Effector memory CD8-positive, alpha-beta T cell (primary cell): ENCODE measurements at places on chromosomes 3 and 15.

DNA sequence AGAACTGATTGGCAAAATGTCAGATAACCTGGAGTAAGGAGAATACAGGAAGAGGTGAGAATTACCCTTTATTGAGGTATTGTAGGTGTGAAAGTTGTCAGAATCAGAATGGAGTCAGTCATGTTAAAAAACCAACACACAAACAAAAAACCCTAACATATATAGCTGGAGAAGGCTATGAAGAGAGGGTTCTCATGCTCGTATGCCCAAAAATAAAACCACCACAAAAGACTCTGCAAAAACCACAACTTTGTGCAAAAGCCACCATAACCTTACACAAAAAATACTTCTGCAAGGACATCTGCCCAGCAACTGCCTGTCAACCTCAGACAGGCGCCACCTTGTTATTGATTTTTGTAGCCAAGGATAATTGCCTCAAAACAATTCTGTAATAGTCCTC, 136.0 kb downstream of the CD47 start:
- DNase-seq: no peak

- DNase-seq: no peak
These were observed 208.3 kb upstream of the RBMS3 start for GRCh38 chr3:29072611-29073010.

GRCh38 chr3:50357481-50357880, 1.8 kb downstream of the TMEM115 start:
- DNase-seq: no peak

DNA sequence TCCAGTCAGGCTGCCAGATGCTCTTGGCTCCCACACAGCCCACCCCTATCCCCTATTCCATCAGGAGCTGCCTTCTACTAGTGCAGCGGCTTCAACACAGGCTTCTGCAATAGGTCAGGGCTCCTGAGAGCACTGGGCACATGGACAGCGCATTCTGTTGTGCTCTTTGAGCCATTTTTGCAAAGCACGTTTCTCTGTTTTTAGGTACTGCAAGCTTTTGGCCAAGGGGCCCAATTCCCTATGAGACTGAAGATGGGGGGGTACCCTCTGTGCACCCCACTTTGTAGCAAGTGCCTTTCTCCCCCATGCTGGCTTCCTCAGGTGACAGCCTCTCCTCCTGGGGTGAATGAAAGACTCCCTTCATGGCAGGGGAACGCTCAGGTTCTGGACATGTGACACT, 31.2 kb downstream of the CHDH start:
- DNase-seq: no peak

- DNase-seq: no peak
These were observed 264.9 kb upstream of the TPM1 start for GRCh38 chr15:62777671-62778070.

DNA sequence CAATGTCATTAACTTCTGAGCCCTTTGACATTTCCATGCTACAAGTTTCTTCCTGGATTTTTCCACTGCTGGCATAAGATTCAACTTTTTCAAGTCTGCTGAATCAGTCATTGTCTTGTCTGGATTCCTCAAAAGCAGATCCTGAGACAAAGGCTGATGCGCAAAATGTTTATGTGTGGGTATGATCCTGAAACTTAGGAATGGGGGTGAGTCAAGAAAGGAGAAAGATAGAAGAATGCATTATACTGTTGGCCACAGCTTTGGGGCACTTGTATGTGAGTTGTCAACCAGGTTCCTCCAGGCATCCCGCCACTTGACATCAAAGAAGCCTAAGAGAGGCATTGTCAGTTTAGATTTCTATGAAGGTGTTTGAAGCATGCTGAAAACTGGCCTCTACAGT, 50.4 kb downstream of the FOXB1 start:
- no peak for DNase-seq

DNA sequence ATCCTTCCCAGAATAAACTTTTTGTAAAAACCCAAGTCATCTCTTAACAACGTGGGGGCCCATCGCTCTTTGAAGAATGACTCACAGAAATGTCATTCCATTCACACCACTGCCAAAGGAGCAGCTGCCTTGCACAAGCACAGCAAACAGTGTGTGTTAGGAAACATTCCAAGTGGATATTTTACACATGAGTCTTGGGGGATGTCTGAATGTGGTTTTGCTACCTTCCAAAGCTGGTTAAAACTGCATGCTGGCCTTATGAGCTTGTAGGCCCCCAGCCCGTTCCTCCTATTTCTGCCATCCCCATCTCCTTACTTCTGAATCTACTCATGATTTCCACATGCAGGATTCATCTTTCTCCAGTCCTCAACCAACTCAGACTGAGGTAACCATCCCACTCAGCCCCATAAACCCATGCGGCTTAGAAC, 130.8 kb downstream of the CPNE4 start:
- DNase-seq: no peak

DNA sequence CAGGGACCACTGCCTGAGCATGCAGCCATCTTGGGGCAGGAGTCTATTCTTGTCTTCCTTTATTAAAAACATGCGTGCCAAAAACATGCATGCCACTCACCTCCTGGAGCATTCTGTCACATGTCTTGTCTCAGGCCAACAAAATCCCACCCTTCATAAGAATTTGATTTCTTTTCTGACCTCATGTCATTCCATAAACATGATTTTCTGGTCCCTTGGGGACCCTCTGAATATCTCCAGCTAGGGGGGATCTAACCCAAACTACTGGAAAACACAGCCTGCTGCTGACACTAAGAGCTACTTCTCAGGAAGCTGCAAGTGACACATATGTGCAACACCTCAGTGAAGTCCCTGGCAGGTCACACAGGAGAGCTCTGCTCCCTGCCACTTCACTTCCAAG, 26.8 kb upstream of the NOX5 start:
- DNase-seq: no peak

DNA sequence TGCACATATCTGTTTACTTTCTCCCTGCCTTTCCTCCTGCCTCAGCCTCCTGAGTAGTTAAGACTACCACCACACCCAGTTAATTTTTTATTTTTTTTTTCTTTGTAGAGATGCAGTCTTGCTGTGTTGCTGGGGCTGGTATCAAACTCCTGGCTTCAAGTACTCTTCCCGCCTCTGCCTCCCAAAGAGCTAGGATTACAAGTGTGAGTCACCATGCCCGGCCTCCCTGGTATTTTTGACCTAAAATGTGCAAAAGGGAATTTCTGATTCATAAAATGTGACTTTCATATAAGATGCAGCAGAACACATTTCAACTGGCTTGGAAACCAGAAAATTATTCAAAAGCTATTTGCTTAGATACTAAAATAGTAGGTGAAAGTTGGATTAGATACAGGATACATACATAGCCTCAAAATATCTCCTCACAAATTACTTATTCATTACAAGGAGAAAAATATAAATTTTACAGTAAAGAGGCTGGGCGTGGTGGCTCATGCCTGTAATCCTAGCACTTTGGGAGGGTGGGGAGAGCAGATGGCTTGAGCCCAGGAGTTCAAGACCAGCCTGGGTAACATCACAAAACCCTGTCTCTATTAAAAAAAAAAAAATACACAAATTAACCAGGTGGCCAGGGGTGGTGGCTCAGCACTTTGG, 32.0 kb downstream of the MAP4 start:
- DNase-seq: no peak

DNA sequence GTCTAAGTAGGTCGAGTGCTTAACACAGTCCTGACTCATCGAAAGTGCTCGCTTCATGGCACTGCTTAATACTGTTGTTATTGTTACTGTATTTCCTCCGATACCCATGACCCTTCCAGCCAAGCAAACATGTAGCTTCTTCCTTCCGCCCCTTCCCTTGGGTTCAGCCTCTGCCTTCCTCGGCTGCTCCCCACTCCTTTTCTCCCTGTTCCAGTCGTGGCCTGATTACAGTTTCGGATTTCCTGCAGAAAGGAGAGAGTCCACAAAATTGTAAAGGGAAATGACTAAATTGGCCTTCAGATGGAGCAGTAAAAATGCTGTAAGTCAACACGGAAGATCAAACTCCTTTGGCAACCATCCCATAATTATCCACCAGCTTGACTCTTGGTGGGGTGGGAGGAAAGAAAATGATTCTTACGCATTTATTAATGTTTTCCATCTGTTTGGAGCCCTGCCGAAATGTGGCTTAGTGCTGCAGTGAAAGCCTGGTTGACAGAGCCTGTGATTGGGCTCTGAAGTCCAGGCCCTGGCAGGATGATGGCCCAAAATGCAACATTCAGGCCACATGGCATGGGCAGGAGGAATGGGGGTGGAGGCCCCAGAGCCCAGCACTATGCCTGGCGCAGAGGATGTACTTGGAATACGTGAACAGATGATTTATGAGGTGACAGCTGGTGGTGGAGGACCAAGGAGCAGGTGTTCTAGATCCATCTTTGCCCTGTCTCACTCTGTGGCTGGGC, 37.6 kb downstream of the FAM3D start:
- no peak for DNase-seq

GRCh38 chr15:64693134-64693533, 82.3 kb downstream of the RBPMS2 start:
- DNase-seq: no peak

GRCh38 chr3:112813723-112814171, 32.9 kb downstream of the CD200R1L start:
- DNase-seq: no peak

GRCh38 chr3:25350725-25351114, 77.3 kb upstream of the RARB start:
- DNase-seq: no peak

GRCh38 chr3:150371741-150372254, 36.3 kb upstream of the TSC22D2 start:
- no peak for DNase-seq

DNA sequence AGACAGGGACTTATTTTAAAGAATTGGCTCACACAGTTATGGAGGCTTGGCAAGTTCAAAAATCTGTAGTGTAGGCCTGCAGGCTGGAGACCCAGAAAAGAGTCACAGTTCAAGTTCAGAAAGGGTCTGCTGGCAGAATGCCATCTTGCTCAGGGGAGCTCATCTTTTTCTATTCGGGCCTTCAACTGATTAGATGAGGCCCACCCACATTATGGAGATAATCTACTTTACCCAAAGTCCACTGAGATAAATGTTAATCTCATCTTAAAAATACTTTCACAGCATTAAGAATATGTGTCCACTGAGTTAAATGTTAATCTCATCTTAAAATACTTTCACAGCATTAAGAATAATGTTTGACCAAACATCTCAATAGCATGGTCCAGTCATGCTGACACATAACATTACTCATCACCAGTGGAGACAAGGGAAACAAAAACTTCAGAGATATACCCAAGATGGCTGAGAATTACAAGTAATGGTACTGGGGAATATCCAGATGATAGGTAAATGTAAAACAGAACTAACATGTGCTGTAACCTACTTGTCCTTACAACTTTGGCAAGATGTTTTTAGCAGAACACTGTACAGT, 74.3 kb upstream of the STAC start:
- no peak for DNase-seq

DNA sequence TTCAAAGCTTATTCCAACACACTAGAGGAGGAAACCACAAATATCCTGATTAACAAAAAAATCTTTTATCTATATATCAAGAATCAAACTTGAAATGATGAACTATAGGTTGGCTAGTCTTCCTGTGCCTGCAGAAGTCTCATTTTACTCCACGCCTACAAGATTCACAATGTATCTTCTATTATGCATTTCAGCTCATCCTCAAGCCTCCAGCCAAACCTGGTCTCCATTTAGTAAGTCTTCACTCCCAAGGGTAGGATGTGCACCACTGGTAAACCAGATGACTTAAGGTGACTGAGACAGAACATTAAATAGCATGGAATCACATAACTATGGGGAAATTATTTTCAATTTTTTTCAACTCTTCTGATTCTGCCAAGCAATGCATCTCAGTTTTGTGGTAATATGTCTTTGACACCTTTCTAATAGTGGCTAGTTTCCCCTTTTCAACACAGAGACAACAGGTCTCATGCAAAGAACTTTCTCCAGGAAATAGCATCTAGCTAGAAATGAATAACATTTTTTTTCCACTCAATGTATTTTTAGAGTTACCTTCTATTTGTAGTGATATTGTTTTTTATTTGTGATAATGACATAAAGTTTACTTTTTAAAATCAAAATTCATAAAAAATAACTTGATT, 166.9 kb downstream of the TNIK start:
- DNase-seq: no peak

DNA sequence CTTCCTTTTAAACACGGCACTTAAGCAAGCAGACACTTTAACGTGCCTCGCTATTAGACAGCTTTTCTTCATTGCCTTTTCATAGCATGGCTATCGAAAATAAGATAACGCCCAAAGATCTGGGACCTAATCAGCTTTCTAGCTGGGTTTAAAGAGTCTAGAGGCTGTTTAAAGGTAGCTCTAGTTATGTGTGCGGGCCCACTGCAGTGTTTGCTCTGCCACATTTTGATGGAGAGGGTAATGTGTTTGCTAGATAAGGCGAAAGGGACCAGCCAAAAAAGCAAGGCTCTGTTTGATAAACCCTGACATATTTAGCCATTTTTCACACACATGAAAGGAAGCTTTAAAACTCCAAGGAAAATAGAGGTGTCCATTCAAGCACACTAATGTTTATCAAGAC, 91.6 kb downstream of the NR2F2 start:
- DNase-seq: no peak

DNA sequence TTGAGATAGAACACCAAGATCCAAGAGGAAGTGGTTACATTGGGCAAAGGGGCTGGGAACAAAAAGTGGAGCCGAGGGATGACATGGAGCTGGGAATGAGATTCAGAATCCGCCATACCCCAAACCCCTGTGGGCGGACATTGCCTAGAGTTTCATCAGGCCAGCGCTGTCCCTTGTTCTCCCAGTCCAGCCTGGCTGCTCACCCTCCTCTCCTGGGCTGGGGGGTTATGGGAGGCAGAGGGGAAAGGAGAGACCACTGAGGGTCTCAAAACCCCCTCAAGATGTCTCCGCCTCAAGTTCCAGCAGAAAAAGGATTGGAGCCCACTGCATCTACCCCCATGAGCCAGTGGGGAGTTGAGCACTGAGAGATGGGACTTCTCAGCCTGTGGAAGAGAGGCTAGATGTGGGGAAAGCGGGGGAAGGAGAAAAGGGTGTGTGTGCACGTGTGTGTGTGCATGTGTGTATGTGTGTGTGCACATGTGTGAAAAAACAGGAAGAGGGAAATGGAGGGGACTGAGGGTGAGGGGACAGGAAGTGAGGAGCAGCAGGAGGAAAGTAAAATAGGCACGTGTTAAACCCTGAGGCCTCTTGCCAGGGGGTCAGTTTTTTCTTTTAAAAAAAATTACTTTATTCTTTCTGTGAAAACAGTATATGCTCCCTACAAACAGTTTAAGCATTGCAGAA, 14.3 kb downstream of the GRM2 start:
- DNase-seq: no peak

- DNase-seq: no peak
These were observed 347.8 kb downstream of the MFSD1 start for GRCh38 chr3:159149633-159150032.

DNA sequence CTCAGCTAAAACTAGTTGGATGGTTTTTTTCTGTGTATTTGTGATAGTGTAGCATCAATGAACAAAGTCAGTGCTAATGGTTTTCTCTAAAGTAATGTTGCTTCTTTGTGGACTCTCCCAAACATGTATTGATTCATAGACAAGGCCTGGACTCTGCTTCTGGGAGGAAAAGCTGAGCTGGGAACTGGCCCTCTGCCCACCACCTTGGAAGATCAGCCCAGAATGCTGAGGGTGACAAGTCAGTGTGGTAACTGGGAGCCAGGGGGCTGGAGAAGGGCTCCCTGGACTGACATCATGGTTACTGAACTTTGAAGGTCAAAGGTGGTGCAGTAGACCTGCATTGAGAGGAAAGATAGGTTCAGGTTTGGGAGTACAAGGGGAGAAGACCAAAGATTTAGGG, 3.0 kb downstream of the ARHGAP31 start:
- DNase-seq: no peak
